ENCODE measurements at places on chromosomes 2 and 18.

GRCh38 chr2:218360453-218360852 lies 3.8 kb downstream of the CATIP start:
- DNase-seq = no peak

GRCh38 chr2:231132129-231132528 lies 7.3 kb upstream of the HTR2B start:
- DNase-seq = no peak

DNA sequence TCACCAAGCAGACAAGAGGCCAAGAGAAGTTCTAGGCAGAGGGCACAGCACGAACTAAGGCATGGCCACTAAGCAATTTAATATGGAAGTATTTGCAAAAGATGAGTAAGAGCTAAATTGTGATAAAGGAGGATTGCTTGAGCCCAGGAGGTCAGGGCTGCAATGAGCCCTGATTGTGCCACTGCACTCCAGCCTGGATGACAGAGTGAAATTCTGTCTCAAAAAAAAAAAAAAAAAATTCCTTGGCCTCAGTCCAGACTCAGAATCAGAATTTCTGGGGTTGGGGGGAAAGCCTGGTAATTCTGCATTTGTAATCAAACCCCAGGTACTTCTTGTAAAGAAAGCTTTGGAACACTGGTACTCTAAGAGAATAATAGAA lies 46.8 kb upstream of the RTN4 start:
- no peak for DNase-seq

GRCh38 chr2:231159306-231159705 lies 34.5 kb upstream of the HTR2B start:
- DNase-seq = no peak

- no peak for DNase-seq
These were observed 54.4 kb downstream of the SCN3A start for GRCh38 chr2:165149439-165149838.

DNA sequence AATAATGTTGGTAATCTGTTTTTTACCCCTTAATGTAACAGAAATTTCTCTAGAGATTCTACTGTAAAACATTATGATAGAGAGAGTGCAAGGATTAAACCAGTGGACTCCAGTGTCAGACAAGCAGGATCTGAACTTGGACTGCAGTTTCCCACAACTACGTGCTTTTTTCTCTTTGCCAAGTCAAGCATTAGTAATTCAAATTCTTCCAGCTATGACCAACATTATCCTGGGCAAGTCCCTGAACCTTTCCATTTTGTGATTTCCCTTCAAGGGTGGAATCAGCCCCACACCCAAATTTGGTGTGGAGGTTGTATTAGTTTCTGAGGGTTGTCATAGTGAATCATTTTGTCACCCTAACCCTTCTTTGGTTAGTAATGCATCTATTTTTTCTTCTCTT lies 482.0 kb downstream of the ZNF516 start:
- DNase-seq = no peak

GRCh38 chr18:28767201-28767600 lies 590.3 kb upstream of the CDH2 start:
- no peak for DNase-seq

DNA sequence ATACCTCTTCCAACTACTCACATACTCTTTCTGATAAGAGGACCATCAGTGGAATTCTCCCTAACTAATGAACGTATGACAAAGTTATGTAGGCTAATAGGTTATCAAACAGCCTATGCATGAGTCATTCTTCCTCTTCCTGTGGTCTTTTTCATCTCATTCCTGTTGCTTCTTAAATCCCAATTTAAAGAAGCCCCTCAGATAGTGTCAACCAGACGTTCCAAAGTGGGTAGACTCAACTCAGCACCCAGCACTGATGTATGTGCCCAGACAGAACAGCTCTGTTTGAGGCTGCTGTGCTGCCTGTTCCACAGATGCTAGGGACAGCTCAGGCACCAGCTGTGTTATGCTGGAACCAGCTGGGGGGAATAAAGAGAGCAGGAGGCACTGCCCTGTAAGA lies 52.6 kb downstream of the CXCR4 start:
- no peak for DNase-seq

GRCh38 chr2:70182689-70183088 lies 8.1 kb downstream of the C2orf42 start:
- no peak for DNase-seq

DNA sequence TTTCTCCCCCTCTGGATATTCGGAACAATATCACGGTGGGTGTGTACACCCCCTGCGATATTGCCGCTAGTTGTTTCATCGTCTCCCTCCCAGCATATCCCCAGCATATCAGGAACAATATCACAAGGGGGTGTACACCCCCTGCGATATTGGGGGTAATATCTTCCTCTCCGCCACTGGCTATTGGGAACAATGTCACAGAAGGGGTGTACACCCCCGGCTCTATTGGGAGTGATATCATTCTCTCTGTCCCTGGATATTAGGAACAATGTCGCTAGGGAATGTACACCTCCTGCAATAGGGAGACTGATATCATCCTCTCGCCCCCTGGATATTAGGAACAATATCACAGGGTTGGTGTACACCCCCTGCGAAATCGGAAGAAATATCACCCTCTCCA lies 1932.0 kb downstream of the SUCLG1 start:
- no peak for DNase-seq

DNA sequence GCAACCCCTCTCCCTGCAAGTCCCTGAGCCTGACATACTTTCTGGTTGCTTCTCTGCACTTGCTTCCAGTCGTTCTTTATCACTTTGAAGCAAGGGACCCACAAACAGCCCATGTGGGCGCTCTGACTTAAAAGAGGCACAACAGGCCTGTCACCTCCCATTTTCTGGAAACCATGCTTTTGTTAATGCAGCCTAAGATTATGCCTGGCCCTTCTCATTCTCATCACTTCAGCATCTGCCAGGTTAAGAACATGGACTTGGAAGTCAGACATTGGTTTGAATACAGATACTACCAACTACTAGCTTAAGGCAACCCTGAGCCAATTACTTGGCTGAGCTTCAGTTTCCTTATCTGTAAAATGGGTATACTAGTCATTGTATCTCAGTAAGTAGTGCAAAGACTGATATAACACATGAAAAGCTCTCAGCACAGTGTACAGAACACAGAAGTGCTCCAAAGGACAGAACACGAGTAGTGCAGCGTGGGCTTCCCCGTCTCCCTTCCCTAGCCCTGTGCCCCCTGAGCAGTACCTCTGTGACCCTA lies 141.4 kb downstream of the TNS1 start:
- no peak for DNase-seq

- DNase-seq = no peak
These were observed 79.9 kb downstream of the TRIB2 start for GRCh38 chr2:12796657-12797056.

All from endodermal cell (in vitro differentiated cells).